Activated CD4-positive, alpha-beta T cell treated with anti-CD3 and anti-CD28 coated beads, Interleukin-2, amount 10 ng/mL, durations not matched to agents 24 days and 14 days (primary cell): ENCODE measurements at places on chromosomes 4 and X. TPM values are rescaled to one million over a fixed set of nuclear protein-coding genes. Genes with fewer than 3 reads are reported as not detected.
A peak's percentile ranks its signal among the peaks of the same experiment; 100 is the strongest.

DNA sequence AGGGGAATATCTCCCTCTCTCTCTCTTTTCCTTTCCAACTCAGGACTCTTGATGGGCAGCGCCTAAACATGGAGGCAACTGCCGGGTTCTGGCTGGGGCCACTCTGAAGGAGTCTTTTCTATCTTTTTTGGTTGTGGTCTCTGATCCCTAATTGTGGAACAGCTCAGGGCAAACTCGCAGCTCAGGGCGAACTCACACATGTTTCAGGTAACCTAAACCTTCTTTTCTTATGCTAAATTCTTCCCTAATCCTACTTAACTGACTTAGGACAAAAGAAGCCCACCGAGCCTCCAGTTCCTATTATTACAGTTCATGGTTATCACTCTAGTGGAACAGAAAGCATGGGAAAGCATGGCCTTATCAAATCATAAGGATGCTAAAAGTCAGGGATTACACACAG lies 21.3 kb downstream of the ETDA start:
- H3K27me3 ChIP-seq = no peaks in the 10 kb centered on the region
- H3K27ac ChIP-seq = no peak overlapping the region
- peaks cover 3% of the 10 kb centered on the region for H3K4me1 ChIP-seq
- no peaks in the 10 kb centered on the region for H3K36me3 ChIP-seq

- no peak overlapping the region for H3K27ac ChIP-seq
- no peak overlapping the region for H3K4me3 ChIP-seq
- peaks cover 4% of the 10 kb centered on the region for H3K36me3 ChIP-seq
- H3K27me3 ChIP-seq = no peaks in the 10 kb centered on the region
- DNase-seq = no peak
- H3K4me1 ChIP-seq = no peaks in the 10 kb centered on the region
Observed at GRCh38 chr4:102477657-102478056, 23.5 kb upstream of the NFKB1 start.

The HHIP gene
- total RNA-seq = not detected in 2 replicates

The EVC2 gene
- 0.31 and 0.40 TPM in 2 replicates for total RNA-seq

DNA sequence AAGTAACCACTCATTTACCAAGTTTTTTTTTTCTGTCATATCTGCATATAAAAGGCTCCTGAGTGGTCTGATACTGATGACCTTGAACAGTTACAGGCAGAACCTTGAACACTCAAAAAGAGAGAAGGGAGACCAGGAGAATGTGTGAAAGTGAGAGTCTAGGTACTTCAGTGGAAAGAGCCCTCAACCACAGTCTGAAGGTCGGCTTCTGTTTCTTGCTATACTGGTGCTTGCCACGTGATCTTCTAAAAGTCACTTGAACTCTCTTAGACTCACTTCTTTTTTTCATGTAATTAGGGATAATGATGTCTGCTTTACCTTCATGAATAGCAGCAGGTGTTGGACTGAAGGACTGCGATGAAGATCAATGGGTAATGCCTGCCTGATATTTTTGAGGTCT lies 22.8 kb downstream of the GABRB1 start:
- peaks cover 8% of the 10 kb centered on the region for H3K27me3 ChIP-seq
- H3K4me1 ChIP-seq = no peaks in the 10 kb centered on the region
- no peak overlapping the region for H3K4me3 ChIP-seq
- no peak overlapping the region for H3K27ac ChIP-seq

The FMR1NB gene
- not detected in 2 replicates for total RNA-seq

GRCh38 chrX:31440546-31440945 lies 368.7 kb upstream of the FTHL17 start:
- no peak for DNase-seq
- H3K4me3 ChIP-seq = no peak overlapping the region
- H3K4me1 ChIP-seq = no peaks in the 10 kb centered on the region
- H3K36me3 ChIP-seq = no peaks in the 10 kb centered on the region

The ITIH6 gene
- total RNA-seq = not detected in 2 replicates

The F8A3 gene
- 24.4 and 29.1 TPM in 2 replicates for total RNA-seq

- H3K27ac ChIP-seq = no peak overlapping the region
- no peak for DNase-seq
Observed at GRCh38 chr4:150896497-150896896, 118.6 kb downstream of the LRBA start.

The ASB5 gene
- total RNA-seq = not detected in 2 replicates

The OPN1LW gene
- not detected in 2 replicates for total RNA-seq

GRCh38 chr4:75495476-75495875 lies 18.7 kb downstream of the RCHY1 start:
- no peaks in the 10 kb centered on the region for H3K27me3 ChIP-seq
- H3K4me1 ChIP-seq = peaks cover 8% of the 10 kb centered on the region
- H3K27ac ChIP-seq = no peak overlapping the region
- no peak for DNase-seq

GRCh38 chrX:153650959-153651358 lies 4.0 kb downstream of the DUSP9 start:
- H3K27ac ChIP-seq = no peak overlapping the region
- H3K27me3 ChIP-seq = peaks cover 16% of the 10 kb centered on the region
- peaks cover 2% of the 10 kb centered on the region for H3K4me1 ChIP-seq
- DNase-seq = no peak
- H3K4me3 ChIP-seq = no peak overlapping the region

The CMC4 gene
- total RNA-seq = 2.5 and 3.6 TPM in 2 replicates

DNA sequence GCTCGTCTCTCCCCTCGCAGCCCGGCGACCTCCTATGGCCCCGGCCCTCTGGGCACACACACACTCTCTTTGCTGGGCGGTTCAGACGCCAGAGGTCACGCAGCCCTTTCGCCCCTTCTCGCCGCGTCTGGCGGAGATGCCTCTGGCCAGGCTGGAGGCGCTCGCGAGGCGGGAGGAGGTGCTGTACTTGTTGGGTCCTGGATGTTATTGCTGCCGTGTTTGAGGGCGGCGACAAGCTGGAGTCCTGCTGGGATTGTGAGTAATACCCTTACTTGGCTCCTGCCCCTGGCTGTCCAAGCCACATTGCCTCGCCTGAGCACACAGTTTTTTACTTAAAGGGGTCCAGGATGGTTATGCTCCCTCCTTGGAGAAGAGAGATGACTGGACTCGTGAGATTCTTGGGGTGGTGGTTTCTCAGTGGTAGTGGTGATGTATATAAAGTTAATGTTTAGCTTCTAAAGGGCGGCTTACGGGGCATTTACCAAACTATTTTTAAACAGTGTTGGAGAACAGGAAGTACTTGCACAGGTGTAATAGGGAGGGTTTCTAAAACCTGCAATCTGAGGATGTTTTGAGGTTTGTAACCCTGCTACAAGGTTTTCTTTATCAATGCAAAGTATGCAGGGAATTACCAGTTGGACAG lies 572 bp downstream of the USP53 start:
- peaks cover 7% of the 10 kb centered on the region for H3K36me3 ChIP-seq
- peak; percentile 89 for DNase-seq
- H3K4me3 ChIP-seq = peak overlapping the region; percentile 95

GRCh38 chr4:52861171-52861823 lies 820 bp upstream of the RASL11B start:
- peak overlapping the region; percentile 39 for H3K27ac ChIP-seq
- H3K36me3 ChIP-seq = no peaks in the 10 kb centered on the region

DNA sequence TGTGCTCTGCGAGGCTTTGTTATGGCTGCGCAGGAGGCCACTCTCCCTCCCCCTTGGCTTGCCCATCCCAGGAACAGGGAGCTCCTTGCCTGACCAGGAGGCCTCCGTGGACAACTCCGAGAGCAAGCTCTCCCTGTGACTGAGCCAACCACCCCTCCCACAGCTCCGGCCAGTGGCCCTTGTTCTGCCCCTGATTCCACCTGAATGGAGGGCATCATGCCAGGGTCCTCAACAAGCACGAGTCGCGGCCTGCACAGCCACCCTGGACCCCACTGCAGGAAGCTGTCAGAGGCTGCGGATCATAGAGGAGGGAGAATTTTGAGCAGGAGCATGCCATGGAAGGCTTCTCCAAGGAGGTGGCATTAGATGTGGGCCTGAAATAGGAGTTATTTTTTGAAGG lies 44.8 kb upstream of the GRPEL1 start:
- H3K4me1 ChIP-seq = no peaks in the 10 kb centered on the region
- H3K27me3 ChIP-seq = no peaks in the 10 kb centered on the region
- no peak overlapping the region for H3K4me3 ChIP-seq
- DNase-seq = no peak

DNA sequence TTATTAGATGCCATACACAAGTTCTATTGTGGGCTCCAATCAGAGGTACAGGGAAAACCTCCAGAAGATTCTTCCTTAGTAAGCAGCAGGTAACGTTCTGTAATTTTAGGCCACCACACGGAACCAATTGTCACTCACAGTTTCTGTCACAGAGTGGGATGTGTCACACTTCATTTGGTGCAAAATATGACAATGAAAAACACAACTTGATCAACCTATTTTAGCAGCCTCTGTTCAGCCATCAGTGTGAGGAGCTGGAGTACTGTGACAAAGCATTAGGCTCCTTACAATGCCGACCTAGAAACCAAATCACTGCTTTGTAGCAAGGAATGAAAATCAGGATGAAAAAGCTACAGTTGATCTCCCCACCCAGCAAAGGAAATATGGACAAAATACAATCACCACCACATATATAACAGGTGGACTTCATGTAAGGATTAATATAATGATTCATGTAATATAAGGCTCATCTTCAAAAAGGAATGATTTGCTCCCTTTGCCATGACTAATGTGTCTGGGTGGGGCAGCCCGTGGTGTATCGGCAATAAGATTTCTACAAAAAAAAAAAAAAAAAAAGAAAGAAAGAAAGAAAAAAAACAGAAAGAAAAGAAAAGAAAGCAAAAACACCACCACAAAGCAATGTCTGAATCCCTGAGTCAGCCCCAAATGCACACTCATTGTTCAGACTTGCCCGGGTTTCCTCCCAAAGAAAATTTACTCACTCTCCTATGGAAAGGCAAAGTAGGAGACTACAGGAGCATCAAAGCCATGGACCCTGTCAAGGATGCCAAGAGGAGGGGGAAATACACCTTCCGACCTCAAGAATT lies 36.0 kb downstream of the SLC9A7 start:
- peaks cover 28% of the 10 kb centered on the region for H3K4me1 ChIP-seq
- no peak for DNase-seq

The CT45A10 gene
- not detected in 2 replicates for total RNA-seq

The SLC38A5 gene
- total RNA-seq = 195 and 210 TPM in 2 replicates

The HERC3 gene
- total RNA-seq = 18.8 and 18.9 TPM in 2 replicates

The SSX4 gene
- not detected in 2 replicates for total RNA-seq

The PCDH11X gene
- not detected in 2 replicates for total RNA-seq

- H3K27me3 ChIP-seq = no peaks in the 10 kb centered on the region
- no peak overlapping the region for H3K4me3 ChIP-seq
Observed at GRCh38 chrX:110182362-110182761, 135.5 kb downstream of the AMMECR1 start.

- H3K27me3 ChIP-seq = no peaks in the 10 kb centered on the region
- H3K4me3 ChIP-seq = no peak overlapping the region
- H3K36me3 ChIP-seq = no peaks in the 10 kb centered on the region
- H3K27ac ChIP-seq = no peak overlapping the region
Observed at GRCh38 chrX:80334583-80334982, 85.7 kb upstream of the TENT5D start.

DNA sequence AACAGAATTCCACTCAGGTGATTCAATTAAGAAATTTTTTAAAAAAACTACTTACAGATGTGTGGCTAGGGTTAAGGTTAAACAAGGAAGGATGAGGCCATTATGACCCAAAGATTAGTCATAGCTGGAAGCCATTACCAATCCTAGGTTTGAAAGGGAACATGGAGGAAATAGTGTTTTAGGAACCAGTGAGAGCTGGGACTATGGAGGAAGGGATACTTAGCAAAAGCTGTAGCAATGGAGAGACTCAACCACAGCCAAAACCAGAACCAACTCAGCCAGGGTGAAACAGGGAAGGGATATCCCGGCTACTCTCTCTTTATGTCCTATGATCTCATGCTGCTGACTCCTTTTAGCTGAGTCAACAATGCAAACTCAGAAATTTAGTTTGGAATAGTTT lies 148.6 kb upstream of the CNKSR2 start:
- no peaks in the 10 kb centered on the region for H3K36me3 ChIP-seq
- no peaks in the 10 kb centered on the region for H3K4me1 ChIP-seq
- no peak overlapping the region for H3K4me3 ChIP-seq

The CCNB3 gene
- 0.56 and 1.0 TPM in 2 replicates for total RNA-seq

DNA sequence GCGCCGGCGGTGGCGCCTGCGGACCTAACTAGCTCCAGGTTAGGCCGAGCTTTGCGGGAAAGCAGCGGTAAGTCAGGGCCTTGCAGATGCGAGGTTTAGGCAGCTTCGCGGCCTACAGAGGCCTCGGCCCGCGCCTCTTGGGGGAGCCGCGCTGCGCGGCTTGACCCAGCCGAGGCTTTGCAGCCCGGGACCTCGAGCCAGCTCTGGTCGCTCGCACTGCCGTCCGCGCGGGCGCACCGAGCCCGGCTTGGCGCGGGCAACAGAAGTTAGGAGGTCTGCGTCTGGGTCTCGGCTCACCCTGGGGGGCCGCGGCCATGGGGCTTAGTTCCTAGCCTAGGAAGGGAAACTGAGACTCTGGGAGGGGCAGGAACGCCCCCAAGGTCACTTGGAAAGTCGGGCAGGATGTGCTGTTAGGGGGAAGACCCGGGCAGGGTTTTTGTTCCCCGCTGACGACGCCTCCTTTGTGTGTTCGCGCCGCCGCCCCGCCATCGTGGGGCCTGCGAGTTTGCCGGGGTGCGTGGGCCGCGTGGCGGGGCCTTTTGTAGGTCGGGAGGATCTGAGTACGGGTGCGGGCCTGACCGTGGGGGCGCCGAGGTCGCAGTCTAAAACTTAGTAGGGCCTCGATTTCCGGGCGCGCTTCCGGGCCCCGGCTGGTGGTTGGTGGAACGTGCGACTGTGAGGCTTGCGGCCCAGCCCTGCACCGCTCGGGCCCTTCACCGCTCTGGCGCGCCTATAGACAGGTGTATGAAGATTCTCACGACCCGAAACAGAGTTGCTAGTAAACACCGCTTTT lies 482 bp downstream of the RNF4 start:
- peak overlapping the region; percentile 99 for H3K27ac ChIP-seq
- peaks cover 30% of the 10 kb centered on the region for H3K4me1 ChIP-seq
- H3K27me3 ChIP-seq = peaks cover 3% of the 10 kb centered on the region

- no peaks in the 10 kb centered on the region for H3K4me1 ChIP-seq
- DNase-seq = no peak
- H3K27ac ChIP-seq = no peak overlapping the region
- no peak overlapping the region for H3K4me3 ChIP-seq
- no peaks in the 10 kb centered on the region for H3K36me3 ChIP-seq
- no peaks in the 10 kb centered on the region for H3K27me3 ChIP-seq
Observed at GRCh38 chr4:129823105-129823504, 727.2 kb downstream of the C4orf33 start.
